ENCODE measurements at places on chromosomes 5 and 9.
A peak's percentile ranks its signal among the peaks of the same experiment; 100 is the strongest.

- peak; percentile 26 for DNase-seq
Measured at GRCh38 chr5:97979740-97980139, 793.7 kb upstream of the RGMB start.

- no peak for DNase-seq
Measured at GRCh38 chr5:5181650-5182324, 41.7 kb downstream of the ADAMTS16 start.

DNA sequence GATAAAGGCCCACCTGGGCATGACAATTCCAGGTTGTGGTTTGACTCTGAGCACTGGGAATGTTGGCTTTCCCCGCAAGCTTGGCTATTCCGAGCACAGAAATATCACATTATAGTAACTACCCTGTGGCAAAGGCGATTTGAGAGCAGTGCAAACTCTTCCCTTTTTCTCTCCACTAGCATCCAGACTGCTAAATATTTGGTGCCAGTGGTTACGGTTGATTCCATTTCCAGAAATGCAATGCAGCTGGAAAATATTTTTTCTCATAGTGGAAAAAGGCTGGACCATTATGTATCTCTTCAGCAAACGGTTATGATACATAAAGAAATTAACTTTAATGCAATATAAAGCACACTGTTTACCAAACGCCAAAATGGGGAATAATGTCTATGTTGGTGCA is 158.0 kb downstream of the ENC1 start:
- DNase-seq, result no peak

DNA sequence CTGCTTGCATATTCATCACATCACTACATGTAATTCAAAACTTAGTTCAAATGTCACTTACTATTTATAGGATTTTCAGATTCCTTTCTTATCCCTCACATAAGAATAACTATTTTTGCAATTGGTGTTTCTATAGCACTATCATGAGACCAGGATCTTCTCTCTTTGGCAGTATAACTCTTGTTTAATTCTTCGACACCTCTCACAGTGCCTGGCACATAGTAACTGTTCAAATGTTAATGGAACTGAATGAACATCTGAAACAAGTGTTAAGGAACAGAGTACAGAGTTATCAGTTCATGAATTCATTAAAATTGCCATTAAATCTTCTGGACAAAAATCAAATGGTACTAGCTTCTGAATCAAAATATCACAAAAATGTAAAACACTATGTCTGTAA is 40.0 kb downstream of the FBXL17 start:
- DNase-seq, result no peak

DNA sequence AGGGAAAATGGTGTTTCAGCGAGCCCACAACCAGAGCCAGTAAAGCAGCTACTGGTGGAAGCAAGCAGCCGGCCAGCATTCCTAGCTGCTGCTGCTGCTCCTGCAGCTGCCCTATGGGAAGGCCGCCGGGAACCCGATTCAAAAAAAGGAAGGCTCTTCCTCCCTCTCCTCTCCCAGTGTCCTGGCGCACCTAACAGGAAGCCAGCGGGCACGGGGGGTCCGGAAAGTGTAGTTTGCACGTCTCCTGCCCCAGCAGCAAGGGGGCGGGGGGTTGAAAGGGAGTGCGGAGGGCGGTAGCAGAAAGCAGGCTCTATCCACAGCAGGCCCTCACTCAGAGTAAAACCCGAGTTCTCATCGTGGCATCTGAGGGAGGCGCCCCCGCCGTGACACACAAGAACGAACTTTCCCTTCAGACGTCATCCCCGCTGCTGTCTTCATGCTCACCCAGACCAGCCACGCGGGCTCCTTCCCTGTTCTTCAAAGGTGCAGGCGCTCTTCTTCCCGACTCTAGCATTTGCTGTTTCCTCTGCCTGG is 16.5 kb downstream of the GRXCR2 start:
- DNase-seq, result peak; percentile 76

DNA sequence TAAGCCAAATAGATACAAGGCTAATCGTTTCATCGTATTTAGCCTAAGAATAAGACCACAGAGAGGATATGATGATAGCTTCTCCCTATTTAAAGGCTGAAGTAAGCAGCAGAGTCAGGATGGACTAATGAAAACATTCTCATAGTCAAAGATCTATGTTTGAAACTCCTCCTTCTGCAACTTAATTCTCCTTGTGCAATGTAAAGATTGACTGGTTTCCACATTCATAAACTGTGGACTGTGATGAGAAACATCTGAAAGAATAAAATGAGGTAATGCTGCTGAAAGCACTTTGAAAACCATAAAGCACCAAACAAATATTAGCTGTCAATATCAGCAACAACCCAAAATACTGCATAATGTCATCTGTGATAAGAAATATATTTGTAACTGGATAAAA is 361.9 kb downstream of the CSNK1G3 start:
- DNase-seq, result no peak

- no peak for DNase-seq
Measured at GRCh38 chr5:54450542-54450941, 5.0 kb upstream of the HSPB3 start.

DNA sequence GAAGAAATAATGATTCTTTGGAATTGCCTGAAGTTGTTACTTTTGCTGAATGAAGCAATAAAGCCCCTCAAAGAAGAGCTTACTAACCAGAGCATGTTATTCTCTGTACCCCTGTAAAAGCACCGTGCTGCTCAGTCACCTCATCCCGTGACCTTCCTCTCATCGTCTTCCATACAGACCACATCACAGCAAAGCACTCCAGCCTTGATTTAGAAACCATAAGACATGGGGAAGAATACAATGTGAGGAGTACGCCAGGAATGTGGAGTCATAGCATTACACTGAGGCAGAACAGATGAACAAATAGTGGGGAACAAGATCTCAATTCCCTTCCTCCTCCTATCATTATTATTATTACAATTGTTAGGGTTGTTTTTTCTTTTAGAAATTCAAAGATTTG is 49.1 kb downstream of the ERAP1 start:
- DNase-seq, result no peak

DNA sequence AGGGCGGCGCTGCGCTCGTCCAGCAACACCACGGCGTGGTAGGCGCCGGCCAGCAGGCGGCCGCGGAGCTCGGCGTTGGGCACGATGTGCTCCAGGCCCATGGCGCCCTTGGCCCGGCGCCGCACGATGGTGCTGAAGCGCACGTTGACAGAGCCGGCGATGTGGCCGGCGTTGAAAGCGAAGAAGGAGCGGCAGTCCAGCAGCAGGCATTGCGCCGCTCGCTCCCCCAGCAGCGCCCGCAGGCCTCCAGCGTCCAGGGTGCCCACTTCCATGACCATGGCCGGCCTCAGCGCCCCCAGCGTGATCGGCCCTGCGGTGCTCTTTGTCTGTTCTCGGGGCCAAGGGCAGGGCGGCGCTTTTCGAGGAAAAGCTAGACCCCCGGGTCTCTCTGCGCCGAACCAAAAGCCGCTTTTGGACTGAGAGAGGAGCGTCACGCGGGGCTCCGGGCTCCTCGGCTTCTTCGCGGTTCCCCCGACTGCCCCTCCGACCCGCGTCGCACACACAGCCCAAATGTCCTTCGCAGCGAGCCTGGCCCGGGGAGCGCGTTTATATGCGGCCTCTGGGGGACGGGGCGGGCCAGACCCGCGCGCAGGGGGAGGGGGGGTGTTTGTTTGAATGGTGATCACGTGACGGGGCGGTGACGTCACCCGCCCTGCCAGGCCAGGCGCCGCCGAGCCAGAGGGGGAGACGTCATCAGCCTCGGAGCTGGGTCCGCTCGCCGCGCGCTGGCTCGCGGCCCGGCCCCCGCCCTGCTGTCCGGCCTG is at the start of gene DUSP1:
Gene DUSP1, minus strand, starts transcription at position 521 of the 764 bp plus-strand sequence. Its CDS starts 243 bp downstream, at position 278.
- peak; percentile 99 for DNase-seq

GRCh38 chr9:23622396-23622795 is 203.6 kb downstream of the ELAVL2 start:
- DNase-seq, result no peak

- no peak for DNase-seq
Measured at GRCh38 chr5:83924891-83925290, 204.2 kb upstream of the HAPLN1 start.

DNA sequence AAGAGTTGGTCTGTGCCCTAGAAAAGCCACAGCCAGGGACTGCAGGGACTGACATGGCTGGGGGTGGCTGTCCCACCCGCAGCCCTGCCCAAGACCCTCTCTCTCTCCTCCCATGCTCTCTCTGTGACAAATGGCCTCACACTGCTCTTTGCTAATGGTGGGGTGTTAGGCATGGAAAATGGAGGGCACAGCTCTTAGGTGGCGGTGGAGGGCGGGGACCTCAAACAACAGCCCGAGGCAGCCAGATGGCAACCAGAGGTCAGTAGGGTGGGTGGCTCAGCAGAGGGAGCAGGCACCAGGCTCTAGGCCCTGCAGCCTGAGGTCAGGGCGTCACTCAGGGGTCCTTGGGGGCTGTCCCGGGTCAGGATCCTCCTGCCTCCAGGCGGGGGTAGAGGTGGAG is 73.9 kb upstream of the DAB2IP start:
- DNase-seq, result no peak

DNA sequence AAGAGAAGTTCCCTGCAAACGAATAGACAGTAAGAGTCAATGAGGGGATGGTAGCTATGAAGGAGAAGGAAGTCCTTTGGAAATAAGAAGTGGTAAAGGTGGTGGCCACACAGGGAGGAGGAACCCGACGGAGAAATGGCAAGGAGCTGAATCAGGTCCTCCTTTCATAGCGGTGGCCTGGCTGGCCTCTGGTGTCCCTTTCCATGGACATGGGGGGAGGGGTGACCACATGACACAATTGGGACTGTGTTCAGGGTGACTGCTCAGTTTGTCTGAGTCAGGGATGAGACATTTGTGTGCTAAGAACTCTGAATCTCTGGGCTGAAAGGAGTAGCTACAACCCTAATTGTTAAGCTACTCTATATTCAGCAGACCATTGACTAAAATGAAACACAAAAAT is 28.7 kb upstream of the TIMD4 start:
- DNase-seq, result no peak

DNA sequence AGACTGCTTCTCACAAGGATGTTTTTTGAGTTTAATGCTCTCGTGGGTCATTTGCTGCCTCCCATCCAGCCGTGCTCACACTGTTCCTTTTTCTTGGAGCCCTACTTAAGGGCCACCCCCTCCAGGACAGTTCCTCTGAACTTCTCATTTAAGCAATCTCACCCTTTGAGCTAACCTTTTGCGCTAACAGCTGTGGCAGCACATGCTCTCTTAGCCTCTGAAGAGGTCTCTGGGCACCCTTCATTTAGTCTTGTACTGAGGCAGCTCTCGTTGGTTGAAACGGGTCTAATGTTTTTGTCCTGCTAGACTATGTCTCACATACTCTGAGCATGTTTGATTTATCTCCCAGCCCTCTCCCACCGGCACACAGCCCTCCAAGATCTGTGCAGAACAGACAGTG is 11.8 kb downstream of the ALDH1B1 start:
- no peak for DNase-seq

- no peak for DNase-seq
Measured at GRCh38 chr5:178192244-178192643, 5.1 kb upstream of the GMCL2 start.

All from muscle of back (tissue), 13 donors.